ENCODE measurements at places on chromosomes 11 and 22.
A peak's percentile ranks its signal among the peaks of the same experiment; 100 is the strongest.

- no peak for DNase-seq
These were observed 792 bp downstream of the RBMXL2 start for GRCh38 chr11:7089328-7090251.

GRCh38 chr11:4095509-4096230 lies 1.1 kb downstream of the RRM1 start:
- DNase-seq = no peak

- DNase-seq = no peak
These were observed 24.4 kb upstream of the SHISAL1 start for GRCh38 chr22:44336962-44337677.

- DNase-seq = no peak
These were observed 4.1 kb downstream of the SYTL2 start for GRCh38 chr11:85806876-85807275.

DNA sequence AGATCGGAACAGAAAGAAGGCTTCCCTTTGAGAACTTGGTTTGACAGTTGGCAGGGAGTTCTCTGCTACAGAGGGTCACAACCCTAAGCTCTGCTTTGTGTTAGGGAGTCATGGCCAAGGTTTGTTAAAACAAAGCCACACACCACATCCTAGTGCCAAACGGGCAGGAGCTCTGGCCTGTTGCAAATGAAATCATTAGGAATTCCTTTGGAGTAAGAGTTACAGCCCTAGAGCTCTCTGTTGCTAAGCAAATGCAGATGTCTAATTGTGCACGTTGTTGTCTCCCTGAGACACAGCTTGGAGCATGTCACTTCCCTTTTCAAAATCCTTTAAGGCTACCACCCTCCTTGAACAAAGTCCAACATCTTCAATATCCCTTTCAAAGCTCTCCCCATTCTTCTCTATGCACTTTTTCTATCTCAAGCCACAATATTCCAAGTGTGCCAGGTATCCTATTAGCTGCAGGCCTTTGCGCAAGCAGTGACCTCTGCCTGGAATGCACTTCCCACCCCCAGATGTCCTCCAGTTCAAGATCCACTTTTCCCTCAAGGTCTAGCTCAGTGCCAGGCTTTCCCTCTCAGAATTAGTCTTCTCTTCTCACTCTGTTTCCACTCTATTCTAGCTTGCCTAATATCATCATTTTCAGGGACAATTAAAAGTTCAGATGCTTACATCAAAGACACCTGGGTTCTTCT lies 253.7 kb upstream of the POU2AF2 start:
- no peak for DNase-seq

- no peak for DNase-seq
These were observed 32.1 kb downstream of the IFT27 start for GRCh38 chr22:36743591-36744412.

DNA sequence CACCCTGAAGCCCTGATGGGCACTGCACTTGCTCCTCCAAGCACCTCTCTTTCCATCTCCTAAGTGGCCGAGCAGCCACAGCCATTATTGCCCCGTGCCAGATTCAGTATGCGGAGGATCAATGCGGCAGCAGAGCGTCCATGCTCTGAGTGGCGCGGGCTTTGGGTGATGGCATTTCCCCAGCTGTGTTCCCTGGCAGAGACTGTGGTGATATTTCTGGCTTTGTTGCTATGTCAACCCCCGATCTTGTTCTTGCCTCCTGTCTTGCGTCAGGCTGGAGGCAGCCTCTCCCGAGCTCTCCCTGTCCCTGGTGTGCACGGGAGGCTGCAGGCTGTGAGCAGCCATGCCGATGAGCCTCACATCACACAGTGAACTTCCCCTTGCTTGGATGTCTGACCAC lies 1018.6 kb downstream of the TBC1D22A start:
- DNase-seq = no peak

- no peak for DNase-seq
These were observed 301.8 kb upstream of the RAG2 start for GRCh38 chr11:36899800-36900199.

- DNase-seq = no peak
These were observed 43.7 kb downstream of the PIWIL3 start for GRCh38 chr22:24730864-24731263.

GRCh38 chr11:12769834-12770345 lies 95.7 kb downstream of the TEAD1 start:
- no peak for DNase-seq

GRCh38 chr11:12989428-12990161 lies 19.5 kb upstream of the RASSF10 start:
- no peak for DNase-seq

- DNase-seq = no peak
These were observed 14.7 kb downstream of the BARX2 start for GRCh38 chr11:129390303-129390821.

DNA sequence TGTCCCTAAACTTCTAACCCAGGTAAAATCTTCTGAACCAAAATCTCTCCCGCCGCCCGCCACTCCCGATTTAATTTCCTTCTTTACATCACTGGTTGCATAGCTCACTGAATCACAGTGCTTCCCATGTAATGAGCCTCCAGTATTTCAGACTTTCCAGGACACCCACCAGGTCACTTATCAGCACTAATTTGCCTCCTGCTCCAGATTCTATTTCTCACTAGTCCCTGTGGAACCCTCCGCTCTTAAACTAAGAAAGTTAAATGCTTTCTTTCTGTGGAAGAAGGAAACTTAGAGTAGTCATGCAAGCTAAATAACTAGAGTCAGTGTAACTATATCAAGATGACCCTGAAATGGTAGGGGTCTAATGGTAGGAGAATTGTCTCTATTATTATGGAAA lies 106.6 kb upstream of the OPCML start:
- no peak for DNase-seq

GRCh38 chr11:36744375-36745168 lies 146.5 kb upstream of the RAG2 start:
- peak; percentile 83 for DNase-seq

DNA sequence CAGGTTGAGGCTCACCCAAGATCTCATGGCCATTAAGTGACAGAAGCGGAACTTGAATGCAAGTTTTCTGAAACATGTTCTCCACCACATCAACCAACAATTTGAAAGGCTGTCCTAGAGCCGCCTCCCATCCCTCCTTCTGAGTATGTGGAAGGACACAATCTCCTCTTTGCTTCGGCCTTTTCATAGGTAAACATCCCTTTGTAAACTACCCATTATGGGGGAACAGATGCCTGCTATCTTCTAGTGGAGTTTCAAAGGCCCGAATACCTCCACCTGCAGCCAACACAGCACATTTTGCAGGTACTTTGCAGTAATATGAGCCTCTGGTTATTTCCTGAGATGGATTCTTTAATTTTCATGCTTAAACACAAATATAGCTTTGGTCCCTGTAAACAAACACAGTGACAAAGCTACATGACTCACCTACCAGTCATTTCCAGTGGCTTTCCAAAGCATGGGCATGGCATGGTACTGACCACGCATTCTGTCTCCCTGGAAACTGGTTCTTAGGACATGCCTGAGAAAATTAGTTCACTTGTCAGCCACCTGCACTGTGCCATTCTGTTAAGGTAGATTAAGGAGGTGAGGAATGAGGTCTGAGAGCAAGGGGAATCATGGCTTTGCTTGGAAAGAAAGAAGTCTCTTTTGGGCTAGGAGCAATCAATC lies 60.2 kb downstream of the EHF start:
- DNase-seq = no peak

GRCh38 chr11:101862391-101863233 lies 52.2 kb upstream of the CEP126 start:
- DNase-seq = no peak

DNA sequence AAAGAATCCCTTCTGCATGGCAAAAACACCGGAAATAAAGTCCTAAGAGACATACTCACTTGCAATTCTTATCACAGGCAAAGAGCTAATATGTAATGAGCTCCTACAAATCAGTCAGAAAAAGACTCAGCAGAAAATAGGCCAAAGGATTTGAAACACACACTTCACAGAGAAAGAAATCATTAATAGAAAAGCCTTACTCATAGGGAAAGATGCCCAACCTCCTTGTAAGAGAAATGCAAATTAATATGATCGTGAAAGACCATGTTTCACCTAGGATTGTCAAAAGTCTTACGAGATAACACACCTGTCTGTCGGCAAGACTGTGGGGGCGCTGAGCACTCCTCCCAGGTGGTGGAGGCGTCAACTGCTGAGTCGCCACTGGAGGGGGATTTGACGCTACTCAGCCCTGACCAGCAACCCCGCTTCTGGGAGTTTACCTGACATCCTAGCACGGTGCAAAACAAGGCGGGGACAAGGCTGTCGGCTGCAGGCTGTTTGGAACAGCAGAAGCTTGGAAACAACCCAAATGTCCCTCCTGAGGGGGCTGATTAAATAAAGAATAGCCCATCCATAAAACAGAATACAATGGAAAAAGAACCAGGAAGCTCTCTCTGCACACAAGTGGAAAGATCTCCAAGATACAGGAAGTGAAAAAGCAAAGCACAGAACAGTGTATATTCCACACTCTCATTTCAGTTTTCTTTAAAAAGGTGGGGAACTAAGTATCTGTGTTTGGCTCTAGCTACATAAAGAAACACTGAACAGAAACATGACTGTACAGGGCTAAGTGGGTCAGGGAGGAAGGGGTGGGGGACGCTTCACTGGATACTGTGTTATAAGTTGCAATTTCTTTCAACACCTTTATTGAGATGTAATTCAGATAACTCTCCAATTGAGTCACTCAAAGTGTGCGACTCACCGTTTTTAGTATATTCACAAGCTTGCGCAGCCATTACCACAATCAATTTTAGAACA lies 11.5 kb downstream of the CSNK1E start:
- DNase-seq = peak; percentile 77

- DNase-seq = no peak
These were observed 61.9 kb upstream of the CSNK2A3 start for GRCh38 chr11:11414996-11415395.

- DNase-seq = peak; percentile 66
These were observed 511 bp downstream of the RAC2 start for GRCh38 chr22:37243402-37244113.

DNA sequence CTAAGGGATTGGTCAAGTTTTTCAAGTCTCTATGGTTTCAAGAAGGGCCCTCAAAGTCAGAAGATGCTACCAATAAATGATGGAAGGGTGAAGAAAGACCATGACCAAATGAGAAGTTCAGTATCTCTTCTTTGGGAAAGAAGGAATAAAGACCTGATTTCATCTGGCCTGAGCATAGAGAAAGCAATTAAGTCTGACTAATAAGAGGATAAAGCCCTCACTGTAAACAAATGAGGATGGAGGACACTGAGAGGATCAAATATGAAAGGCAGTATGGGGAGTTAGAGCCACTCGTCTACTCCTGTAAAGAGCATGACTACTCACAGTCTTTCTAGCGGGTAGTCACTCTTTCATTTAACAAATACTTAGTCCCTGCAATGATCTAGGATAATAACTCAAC lies 44.6 kb downstream of the FAM168A start:
- no peak for DNase-seq

GRCh38 chr11:88363648-88364065 lies 26.1 kb upstream of the CTSC start:
- DNase-seq = no peak

- peak; percentile 25 for DNase-seq
These were observed 16.6 kb upstream of the APOL3 start for GRCh38 chr22:36177160-36177559.

- DNase-seq = no peak
These were observed 104.2 kb upstream of the HSD17B12 start for GRCh38 chr11:43576320-43576802.

DNA sequence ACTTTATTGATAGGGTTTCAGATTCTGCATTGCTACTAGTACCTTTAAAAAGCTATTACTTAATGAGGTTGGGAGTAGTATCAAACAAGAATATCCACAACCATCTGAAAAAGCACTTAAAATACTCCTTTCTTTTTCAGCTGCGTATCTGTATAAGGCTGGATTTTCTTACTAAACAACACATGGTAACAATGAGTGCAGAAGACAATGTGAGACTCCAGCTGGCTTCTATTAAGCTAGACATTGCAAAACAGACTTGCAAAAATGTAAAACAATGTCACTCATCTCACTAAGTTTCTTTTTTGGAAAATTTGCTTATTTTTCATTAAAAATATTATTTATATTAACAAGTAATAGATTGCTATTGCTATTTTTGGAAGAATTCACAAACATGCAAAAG lies 132.6 kb downstream of the WNT11 start:
- no peak for DNase-seq

- DNase-seq = no peak
These were observed 39.2 kb upstream of the LMO2 start for GRCh38 chr11:33931067-33931466.

DNA sequence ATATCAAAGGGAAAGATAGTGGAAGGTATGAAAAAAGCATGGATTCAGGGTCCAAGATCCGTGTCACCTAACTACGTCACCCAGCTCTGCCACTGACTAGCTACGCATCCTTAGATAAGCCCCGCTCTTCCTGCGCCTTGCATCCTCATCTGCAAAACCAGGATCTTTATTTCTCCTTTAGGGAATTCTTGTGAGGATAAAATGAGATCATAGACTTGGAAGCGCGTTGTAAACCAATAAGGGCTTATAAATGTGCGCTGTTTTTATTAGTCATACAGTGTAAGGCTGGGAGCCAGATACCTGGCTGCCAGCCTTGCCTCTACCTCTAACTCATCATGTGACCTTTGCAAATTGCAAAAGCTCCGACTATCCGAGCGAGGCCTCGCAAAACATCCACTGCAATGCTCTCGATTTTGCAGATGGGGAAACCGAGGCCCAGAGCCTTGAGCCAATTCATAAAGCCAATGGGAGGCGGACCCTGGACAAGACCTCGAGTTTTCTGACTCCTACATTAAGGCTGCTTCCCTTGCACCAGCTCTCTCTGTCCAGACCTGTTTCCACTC lies 753 bp downstream of the PRPF19 start:
- DNase-seq = no peak

- no peak for DNase-seq
These were observed 38.8 kb downstream of the PRDM11 start for GRCh38 chr11:45185228-45185729.

DNA sequence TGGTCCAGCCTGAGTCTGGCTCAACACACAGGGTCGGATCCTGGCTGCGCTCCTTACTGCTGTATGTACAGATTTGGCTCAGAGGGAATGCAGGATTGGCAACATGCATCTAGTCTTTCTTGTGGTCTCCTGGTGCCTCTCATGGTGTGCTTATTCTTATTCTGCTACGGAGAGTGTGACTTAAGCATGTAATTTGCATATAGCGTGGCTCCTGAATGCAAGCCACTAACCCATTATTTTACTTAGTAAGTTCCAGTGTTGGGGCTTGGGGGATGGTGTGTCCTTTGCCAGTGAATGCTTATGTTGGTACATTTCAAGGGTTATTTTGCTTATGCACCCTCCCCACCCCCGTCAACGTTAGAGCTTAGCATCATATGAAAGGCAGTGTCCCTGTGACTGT lies 51.2 kb downstream of the PTPRJ start:
- DNase-seq = no peak
